ENCODE measurements at places on chromosomes 6 and 20. TPM values are rescaled to one million over a fixed set of nuclear protein-coding genes. Genes with fewer than 3 reads are reported as not detected.

DNA sequence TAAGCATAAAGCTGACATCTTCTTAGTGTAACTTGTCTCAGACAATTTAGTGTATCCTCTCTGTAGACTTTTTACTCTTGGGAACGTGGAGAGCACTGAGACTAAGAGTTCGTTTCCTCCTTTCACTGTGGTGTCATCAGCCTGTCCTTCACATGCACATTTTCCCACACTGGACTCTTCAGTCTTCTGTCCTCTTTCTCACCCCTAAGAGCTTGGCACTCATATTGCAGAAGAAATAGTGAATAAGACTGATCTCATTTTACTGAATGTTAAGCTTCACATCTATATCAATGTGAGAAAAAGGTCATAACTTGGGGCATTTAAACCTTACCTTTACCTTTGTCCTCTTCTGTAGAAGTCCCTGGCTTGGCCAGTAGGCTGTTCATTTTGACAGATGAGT is 25.6 kb downstream of the FUCA2 start:
- H3K36me3 ChIP-seq: peaks cover 14% of the 10 kb centered on the region
- no peak for DNase-seq
- no peaks in the 10 kb centered on the region for H3K27me3 ChIP-seq
- H3K27ac ChIP-seq: no peak overlapping the region
- no peak overlapping the region for H3K4me3 ChIP-seq
- H3K4me1 ChIP-seq: no peaks in the 10 kb centered on the region

DNA sequence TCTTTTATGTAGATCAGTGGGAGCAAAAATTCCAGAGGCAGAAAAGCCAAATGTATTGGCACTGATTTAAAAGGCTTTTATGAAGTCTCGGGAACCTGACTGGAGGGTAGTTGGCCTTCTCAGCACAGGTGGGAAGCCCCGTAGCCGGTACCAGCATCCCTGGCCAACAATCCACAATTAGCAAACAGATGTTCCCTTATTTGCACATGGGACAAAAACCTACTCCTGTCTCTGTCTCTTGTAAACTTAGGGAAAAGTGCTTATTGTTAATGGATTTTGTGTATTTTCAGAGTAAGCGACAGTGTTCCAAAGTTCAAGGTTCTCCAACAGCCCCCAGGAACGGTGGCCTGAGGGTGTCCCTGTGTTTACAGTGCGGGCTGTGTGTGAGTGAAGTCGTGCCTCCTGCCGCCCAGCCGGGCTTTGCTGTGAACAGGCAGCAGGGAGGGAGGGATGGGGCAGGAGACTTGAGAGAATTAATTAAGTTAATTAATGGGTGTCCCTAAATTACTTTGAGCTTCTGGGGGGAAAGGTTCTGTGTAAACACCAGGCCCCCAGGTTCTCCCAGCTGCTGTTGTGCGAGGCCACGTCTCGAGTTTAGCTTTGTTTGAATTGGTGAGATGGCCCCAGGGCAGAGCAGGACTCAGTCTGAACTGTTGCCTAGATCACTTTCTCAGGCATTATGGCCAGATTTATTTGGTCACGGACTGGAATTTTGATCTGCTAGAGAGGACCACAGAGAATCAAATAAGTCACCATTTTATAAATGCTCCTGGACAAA is 3.9 kb downstream of the SYNJ2 start:
- DNase-seq: no peak
- H3K4me1 ChIP-seq: peaks cover 56% of the 10 kb centered on the region
- H3K27me3 ChIP-seq: peaks cover under 1% of the 10 kb centered on the region
- H3K4me3 ChIP-seq: peak overlapping the region; percentile 22
- no peak overlapping the region for H3K27ac ChIP-seq
- H3K36me3 ChIP-seq: peaks cover 9% of the 10 kb centered on the region

GRCh38 chr6:168152306-168152963 is 73.4 kb upstream of the FRMD1 start:
- no peak for DNase-seq
- no peaks in the 10 kb centered on the region for H3K4me1 ChIP-seq
- H3K27me3 ChIP-seq: no peaks in the 10 kb centered on the region
- H3K36me3 ChIP-seq: no peaks in the 10 kb centered on the region
- no peak overlapping the region for H3K4me3 ChIP-seq
- no peak overlapping the region for H3K27ac ChIP-seq

- no peak for DNase-seq
- H3K27ac ChIP-seq: no peak overlapping the region
- H3K36me3 ChIP-seq: no peaks in the 10 kb centered on the region
- no peaks in the 10 kb centered on the region for H3K4me1 ChIP-seq
These were observed 20.0 kb upstream of the GSTA3 start for GRCh38 chr6:52929321-52930164.

DNA sequence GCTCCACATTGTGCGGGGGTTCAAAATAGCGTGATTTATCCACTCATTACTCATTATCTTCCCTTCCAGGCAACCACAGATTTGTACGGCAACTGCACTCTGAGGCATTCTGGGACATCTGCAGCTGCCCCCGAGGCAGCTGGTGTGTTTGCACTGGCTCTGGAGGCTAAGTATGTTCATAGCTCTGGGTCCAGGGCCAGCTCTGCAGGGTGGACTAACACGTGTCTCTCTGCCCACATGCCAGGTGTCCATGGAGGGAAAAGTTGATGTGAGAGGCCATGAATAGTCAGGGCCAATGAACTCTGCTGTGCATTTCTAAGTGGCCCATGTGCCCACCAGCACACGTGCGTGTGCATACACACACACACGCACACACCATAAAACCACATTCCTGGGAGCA is 74.9 kb downstream of the BFSP1 start:
- H3K27me3 ChIP-seq: peaks cover 11% of the 10 kb centered on the region
- peaks cover 17% of the 10 kb centered on the region for H3K4me1 ChIP-seq
- no peak overlapping the region for H3K4me3 ChIP-seq
- H3K36me3 ChIP-seq: no peaks in the 10 kb centered on the region

DNA sequence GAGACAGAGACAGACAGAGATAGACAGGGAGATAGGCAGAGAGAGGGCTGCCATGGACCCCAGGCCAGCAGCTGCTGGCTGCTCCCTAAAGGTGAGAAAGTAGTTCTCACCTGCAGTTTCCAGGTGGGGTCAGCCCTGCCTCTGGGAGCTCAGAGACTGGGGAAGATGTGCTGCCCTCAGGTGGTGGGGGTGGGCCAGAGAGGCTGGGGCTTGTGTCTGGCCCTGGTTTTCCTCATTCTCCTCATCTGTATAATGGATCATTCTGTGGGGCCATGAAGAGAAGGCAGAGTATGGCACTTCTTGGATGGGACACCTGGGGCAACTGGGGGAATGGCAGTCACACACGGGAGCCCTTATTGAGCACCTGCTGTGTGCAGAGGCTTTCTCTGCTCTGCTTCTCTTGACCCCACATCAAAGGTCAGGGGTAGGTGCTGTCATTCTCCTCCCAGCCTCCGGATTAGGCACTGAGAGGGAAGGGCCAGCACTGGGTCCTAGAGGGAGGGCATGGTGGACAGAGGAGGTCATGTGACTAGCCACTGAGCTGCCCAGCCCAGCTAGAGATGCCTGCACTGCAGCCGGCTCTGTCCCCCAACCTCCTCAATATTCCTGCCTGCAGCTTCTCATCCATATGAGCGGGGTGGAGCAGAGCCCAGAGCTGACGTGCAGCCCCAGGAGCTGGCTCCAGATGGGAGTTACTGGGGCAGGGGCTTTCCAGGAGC is 4.1 kb downstream of the ANGPT4 start:
- H3K27me3 ChIP-seq: peaks cover 8% of the 10 kb centered on the region
- DNase-seq: no peak
- no peaks in the 10 kb centered on the region for H3K4me1 ChIP-seq
- H3K27ac ChIP-seq: no peak overlapping the region

- H3K4me1 ChIP-seq: no peaks in the 10 kb centered on the region
- DNase-seq: no peak
- no peaks in the 10 kb centered on the region for H3K36me3 ChIP-seq
- H3K27ac ChIP-seq: no peak overlapping the region
- no peaks in the 10 kb centered on the region for H3K27me3 ChIP-seq
- H3K4me3 ChIP-seq: no peak overlapping the region
These were observed 650.6 kb downstream of the CBLN4 start for GRCh38 chr20:55354720-55355119.

- no peaks in the 10 kb centered on the region for H3K4me1 ChIP-seq
- no peaks in the 10 kb centered on the region for H3K27me3 ChIP-seq
- no peak overlapping the region for H3K27ac ChIP-seq
- no peaks in the 10 kb centered on the region for H3K36me3 ChIP-seq
- DNase-seq: no peak
- no peak overlapping the region for H3K4me3 ChIP-seq
These were observed 55.7 kb downstream of the TNFRSF21 start for GRCh38 chr6:47254051-47254450.

DNA sequence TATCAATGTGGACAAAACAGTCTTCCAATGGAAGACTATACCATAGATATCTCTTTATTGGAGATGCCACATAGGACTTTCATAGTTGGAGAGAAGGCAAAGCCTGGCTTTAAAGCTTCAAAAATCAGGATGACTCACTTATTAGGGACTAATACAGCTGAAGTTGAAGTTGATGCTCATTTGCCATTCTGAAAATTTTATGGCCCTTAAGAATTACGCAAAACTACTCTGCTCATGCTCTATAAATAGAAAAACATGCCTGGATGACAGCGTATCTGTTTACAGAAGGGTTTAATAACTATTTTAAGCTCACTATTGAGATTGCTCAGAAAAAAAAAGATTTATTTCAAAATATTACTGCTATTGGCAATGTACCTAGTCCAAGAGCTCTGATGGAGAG is 155.5 kb upstream of the DST start:
- H3K36me3 ChIP-seq: no peaks in the 10 kb centered on the region
- H3K4me1 ChIP-seq: no peaks in the 10 kb centered on the region
- H3K27me3 ChIP-seq: peaks cover 8% of the 10 kb centered on the region
- H3K4me3 ChIP-seq: no peak overlapping the region

DNA sequence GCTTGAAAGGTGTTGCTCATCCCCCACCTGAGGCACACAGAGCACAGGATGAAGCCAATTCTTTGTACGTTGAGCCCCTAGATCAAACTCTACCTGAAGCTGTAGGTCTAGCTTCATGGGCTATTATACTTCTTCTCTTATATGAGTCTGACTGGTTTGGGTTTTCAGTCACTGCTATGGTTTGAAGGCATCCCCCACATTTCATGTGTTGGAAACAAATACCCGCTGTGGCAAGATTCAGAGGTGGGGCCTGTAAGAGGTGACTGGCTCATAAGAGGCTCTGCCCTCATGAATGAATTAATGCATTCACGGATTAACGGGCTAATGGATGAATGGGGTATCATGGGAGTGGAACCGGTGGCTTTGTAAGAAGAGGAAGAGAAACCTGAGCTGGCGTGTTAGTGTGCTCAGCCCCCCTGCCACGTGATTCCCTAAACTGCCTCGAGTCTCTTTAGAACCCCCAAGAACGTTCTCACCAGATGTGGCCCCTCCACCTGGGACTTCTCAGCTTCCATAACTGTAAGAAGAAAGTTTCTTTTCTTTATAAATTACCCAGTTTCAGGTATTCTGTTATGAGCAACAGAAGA is 39.2 kb downstream of the PREX1 start:
- no peak overlapping the region for H3K4me3 ChIP-seq
- H3K36me3 ChIP-seq: peaks cover 29% of the 10 kb centered on the region
- H3K27me3 ChIP-seq: no peaks in the 10 kb centered on the region

GRCh38 chr6:89944826-89945407 is 50.6 kb downstream of the GJA10 start:
- DNase-seq: no peak
- peak overlapping the region; percentile 2 for H3K27ac ChIP-seq
- H3K36me3 ChIP-seq: peaks cover 57% of the 10 kb centered on the region

GRCh38 chr6:14016432-14016831 is 91.7 kb downstream of the RNF182 start:
- H3K27ac ChIP-seq: no peak overlapping the region
- H3K4me3 ChIP-seq: no peak overlapping the region

GRCh38 chr20:54351371-54352136 is 123.8 kb upstream of the DOK5 start:
- H3K4me3 ChIP-seq: no peak overlapping the region
- peaks cover 32% of the 10 kb centered on the region for H3K4me1 ChIP-seq
- H3K36me3 ChIP-seq: peaks cover 3% of the 10 kb centered on the region
- no peaks in the 10 kb centered on the region for H3K27me3 ChIP-seq

DNA sequence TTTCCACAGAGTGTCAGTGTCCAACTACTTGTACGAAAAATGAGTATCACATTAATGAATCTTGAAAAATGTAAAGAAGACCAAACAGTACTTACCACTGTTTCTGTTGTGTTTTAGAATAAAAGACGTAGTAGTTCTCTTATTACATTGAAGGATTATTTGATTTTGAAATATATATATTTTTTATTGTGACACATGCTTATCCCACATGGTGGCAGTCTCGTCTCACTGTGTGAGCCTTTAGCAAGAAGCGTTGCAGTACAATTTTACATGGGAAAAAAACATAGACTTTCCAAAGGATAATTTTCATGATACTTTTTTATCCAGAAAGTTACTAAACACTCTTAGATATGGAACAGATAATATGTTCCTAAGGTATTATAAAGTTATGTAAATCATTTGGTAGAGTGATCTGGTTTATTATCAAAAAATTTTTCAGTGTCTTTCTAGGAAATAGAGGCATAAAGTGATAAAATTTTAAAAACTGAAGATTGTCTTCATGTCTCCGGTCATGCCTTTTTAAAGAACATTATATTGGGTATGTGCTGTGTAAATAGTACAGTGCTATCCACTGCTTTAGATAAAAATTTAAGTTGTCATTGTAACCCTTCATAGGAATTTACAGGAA is 117.5 kb upstream of the SAMD5 start:
- no peaks in the 10 kb centered on the region for H3K27me3 ChIP-seq
- no peaks in the 10 kb centered on the region for H3K4me1 ChIP-seq
- DNase-seq: no peak
- H3K27ac ChIP-seq: no peak overlapping the region

GRCh38 chr20:19122395-19122794 is 90.0 kb upstream of the SLC24A3 start:
- no peaks in the 10 kb centered on the region for H3K27me3 ChIP-seq
- no peak overlapping the region for H3K4me3 ChIP-seq
- DNase-seq: no peak
- H3K36me3 ChIP-seq: no peaks in the 10 kb centered on the region

Gene ASIP
- total RNA-seq: not detected

Gene LIN28B
- not detected for total RNA-seq

Gene ERVFRD-1
- not detected for total RNA-seq

Gene SNAP25
- total RNA-seq: 3.9 TPM

Gene EDN3
- not detected for total RNA-seq

Measured in activated T-helper 1 cell treated with anti-CD3 and anti-CD28 coated beads, Interleukin-12 subunit alpha, Interleukin-12 subunit beta, Interleukin-2, Interleukin-4 antibody, amounts not matched to agents 30 ng/mL and 10 ng/mL and 1 ng/mL, durations not matched to agents 14 hours and 24 hours and 36 hours (primary cell).